ENCODE measurements at places on chromosomes 7 and 10.
A peak's percentile ranks its signal among the peaks of the same experiment; 100 is the strongest.

GRCh38 chr7:116139807-116140206 is 70.5 kb upstream of the TES start:
- DNase-seq, result no peak

DNA sequence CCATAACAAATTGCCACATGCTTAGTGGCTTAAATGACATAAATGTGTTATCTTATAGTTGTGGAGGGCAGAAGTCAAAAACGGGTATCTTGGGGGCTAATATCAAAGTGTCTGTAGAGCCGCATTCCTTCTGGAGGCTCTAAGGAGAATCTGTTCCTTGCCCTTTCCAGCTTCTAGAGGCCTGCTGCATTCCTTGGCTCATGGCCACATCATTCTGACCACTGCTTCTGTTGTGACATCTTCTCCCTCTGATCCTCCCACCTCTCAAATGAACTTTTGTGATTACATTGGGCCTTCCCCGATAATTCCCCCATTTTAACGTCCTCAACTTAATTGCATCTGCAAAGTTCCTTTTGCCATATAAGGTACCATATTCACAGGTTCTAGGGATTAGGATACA is 76.1 kb downstream of the CYP26A1 start:
- no peak for DNase-seq

GRCh38 chr10:24792638-24793037 is 69.0 kb upstream of the ARHGAP21 start:
- DNase-seq, result no peak

- no peak for DNase-seq
Measured at GRCh38 chr7:85573346-85573745, 386.5 kb upstream of the SEMA3D start.

GRCh38 chr7:26200038-26200443 is 505 bp downstream of the HNRNPA2B1 start:
- DNase-seq, result peak; percentile 82

DNA sequence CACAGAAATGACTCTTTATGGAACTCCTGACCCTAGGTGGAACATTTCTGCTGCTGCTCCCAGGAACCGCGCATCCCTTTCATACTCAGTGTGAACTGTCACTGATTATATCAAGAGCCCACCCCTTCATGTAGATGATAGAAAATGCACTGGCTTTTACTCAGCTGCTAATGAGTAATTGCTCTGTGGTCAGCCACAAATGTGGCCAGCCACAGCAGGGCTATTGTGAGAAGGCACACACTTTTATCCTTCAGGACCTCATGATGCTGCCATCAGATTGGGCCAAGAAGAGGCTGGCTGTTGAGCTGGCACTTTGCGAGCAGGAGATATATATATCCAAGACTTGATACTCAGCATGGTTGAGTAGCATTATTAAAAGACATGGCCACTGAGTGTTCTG is 124.7 kb downstream of the CFAP58 start:
- DNase-seq, result no peak

DNA sequence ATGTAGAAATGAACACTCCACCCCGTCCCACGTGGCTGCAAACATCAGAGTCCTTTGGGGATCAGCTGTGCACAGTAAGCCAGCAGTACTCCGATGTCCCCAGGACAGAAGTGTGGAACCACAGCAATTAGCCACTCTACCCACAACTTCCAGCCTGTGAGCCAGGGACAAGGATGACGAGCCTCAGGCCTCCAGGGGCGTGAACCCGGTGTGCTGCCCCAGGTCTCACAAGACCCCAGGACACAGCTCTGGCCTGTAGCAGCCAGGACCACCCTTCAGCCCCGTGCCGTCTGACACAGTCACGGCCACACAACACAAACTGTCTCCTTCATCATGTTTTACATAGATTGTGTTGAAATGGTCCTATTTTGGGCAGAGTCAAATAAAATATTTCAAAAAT is 113.0 kb upstream of the DIP2C start:
- DNase-seq, result no peak

GRCh38 chr10:100327007-100327717 is 2.9 kb downstream of the PKD2L1 start:
- no peak for DNase-seq

GRCh38 chr7:109545686-109546085 is 976.0 kb downstream of the DNAJB9 start:
- no peak for DNase-seq

GRCh38 chr7:151437159-151437553 is 2.8 kb downstream of the CRYGN start:
- no peak for DNase-seq

DNA sequence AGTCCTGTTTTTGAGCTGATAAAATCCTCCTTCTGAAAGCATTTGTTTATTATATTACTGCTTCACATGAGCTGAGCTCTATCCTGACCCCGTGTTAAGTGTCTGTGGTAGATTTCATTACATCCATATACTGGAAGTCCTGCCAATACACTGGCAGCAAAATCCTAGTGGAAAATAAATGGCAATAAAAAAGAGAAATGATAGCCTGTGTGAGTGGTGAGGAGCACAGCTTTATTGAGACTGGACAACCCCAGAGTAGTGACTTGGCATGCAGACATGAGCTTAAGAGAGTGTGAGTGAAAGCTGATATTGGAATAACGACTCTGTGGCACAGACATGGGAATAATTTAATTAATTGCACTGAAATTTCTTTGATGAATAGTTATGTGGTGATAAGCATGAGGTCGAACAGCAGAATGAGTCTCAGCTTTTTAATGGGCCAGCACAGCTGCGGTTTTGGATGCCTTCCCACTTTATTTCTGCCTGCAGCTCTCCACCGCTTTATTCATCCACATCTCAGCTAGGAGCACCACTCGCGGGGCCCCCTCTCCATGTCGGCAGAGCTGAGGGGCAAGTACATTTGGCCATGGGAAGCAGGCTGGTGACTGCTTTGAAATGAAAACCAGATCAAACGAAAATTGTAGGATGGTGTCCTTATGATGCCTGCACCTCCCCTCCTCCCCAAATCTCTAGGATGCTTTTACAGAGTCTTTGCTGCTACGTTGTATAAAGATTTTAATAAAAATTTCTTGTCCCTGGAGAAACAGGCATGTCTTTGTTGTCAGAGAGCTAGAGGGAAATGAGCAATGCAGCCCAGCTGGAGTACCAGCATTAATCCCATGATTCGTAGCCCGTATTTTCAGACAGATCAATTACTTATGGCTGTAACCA is 494.3 kb downstream of the AUTS2 start:
- DNase-seq, result no peak

DNA sequence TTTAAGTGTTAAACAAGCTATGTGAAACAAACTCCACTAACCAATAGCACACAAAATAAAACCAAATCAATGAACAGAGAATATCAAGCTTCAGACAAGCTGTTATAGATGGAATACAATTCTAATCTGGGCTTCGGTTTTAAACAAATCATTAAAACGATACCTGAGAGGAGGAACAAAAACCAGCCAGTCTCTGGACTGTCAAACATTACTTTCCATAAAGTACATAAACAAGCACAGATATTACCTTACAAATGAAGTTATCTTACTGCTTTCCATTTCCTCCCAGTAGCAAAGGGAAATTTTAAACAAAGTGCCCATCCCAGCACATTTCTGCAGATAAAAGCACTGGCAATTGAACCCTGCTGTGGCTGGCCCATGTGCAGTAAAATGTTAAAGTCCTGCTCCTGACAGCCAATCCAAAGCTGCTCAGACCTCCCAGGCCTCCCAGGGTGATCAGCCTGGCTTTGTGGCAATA is 128.0 kb downstream of the NRCAM start:
- no peak for DNase-seq

DNA sequence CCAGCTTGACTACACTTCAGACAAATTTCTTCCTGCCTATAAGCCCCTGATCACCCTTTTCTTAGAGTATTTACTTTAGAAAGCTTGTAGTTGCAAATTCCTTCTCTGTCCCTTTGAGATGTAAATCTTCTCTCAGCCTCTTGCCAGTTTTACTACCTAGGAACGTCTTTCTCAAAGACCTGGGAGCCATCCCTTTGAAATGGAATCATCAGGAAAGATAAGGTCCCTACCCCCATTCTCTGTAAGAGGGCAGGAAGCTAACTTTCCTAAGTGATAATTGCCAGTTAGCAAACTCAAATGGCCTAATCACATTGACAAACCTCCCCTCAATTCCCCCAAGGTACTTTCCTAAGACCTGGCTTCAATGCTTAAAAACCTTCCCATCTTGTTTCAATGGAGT is 304.5 kb downstream of the MDFIC start:
- no peak for DNase-seq

- DNase-seq, result no peak
Measured at GRCh38 chr10:114990991-114991390, 53.0 kb downstream of the TRUB1 start.

DNA sequence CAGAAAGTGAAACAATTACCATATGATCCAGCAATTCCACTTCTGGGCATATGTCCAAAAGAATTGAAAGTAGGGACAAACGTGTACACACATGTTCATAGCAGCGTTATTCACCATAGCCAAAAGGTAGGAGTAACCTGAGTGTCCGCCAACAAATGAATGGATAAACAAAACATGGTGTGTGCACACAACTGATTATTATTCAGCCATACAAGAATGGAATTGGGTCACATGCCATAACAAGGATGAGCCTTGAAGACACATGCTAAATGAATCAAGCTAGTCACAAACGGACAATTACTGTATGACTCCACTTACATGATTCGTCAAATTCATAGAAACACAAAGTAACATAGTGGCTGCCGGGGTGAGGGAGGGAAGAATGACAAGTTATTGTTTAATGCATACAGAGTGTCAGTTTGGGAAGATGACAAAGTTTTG is 4.1 kb upstream of the OIT3 start:
- no peak for DNase-seq

- DNase-seq, result no peak
Measured at GRCh38 chr7:7861211-7861633, 107.4 kb upstream of the GLCCI1 start.

DNA sequence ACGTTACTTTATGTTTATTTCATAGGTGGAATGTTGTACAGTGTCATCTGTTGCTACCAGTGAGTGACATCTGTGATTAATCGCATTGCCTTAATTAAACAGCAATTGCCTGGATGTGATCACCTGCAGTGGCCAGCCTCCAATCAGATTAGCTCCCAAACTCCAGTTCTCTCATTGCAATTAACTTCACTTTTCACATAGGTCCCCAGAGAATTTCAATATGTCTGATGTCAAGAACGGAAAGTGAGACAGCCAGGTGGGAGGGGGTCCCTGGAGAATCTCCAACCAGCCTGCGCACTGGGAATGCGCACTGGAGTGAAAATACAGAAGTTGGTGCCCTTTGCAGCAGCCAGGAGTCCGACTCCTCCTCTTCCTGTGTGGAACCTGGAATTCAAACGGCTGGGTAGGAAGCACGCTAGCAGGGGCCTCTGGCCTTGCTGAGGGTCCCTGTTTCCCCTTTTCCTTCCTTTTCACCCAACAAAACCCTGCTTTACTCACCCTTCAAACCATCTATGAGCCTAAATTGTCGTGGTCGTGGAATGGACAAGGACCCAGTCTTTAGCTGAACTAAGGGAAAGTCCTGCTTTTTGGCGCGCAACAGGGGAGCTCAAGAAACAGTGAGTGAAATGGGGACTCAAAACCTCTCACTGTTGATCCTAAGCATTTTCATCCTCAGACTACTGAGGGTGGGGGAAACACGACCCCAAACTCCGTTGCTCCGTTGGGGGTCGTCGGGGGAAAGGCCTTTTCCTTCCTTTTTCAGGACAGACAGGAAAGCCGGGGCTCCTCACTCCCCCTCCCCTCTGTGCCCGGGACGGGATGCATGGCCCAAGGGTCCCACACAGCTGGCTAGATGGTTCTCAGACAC is 1355.5 kb upstream of the LRRTM3 start:
- no peak for DNase-seq

GRCh38 chr7:100215895-100216294 is 3.9 kb upstream of the PVRIG start:
- peak; percentile 86 for DNase-seq

DNA sequence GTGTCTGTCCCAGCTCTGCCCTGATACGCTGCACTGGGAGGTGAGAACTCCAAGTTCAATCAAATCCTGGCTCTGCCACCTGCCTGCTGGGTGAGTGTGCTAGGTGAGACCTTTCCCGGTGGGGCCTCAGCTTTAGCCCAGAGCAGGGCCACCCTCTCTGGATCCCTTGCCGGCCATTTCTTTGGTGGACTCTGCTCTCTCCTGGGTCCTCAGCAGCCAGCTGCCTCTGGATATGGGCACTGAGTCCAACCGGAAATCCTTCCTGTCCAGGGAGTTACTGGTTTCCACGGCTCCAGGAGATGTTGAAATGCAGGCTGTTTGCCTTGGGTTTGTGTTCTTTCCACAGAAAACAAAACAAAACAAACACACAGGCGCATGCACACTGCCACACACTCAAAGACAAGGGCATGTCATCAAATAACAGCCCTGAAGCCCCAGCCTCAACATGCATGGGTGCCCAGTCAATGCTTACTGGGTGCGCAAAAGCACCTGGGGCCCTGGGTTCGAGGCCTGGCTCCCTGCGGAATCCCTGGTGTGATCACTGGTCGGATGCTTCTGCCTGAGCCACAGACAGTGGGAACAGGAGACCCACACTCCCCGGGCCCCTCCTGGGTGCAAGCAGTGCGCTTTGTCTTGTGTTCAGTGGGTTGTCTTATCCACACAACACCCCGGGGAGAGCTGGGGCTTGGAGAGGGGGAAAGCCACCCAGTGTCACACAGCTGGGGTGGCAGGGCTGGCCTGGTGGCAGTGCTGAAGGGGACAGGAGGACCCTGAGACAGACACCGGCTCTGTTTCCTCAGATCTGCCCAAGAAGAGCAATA is 33.1 kb downstream of the PPIF start:
- peak; percentile 94 for DNase-seq

GRCh38 chr10:27241010-27241651 is 534 bp upstream of the ACBD5 start:
- peak; percentile 42 for DNase-seq

GRCh38 chr7:11212816-11213215 is 239.1 kb downstream of the PHF14 start:
- no peak for DNase-seq

DNA sequence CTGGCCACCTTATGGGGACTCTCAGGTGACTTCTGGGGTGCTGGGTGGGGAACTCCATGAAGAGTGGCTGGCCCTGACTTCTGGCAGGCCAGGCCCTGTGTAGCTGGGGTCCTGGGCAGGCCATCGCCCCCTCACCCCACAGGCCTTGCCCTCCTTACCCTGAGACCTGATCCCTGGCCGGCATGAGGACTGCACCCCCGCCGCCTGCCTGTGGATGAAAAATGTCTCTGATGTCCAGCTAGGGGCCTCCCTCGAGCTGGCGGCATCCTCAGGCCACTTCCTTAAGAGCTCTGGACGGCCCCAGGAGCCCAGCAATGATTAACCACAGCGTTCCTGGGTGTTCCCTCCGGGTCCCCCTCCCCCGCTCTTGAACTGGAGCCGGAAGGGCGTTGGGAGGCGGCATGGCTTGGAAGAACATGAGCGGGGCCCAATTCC is 31.8 kb upstream of the SHH start:
- DNase-seq, result no peak

- no peak for DNase-seq
Measured at GRCh38 chr7:42414941-42415505, 178.0 kb upstream of the GLI3 start.
